ENCODE measurements at places on chromosomes 13 and 19.

- DNase-seq = no peak
Observed at GRCh38 chr19:3949997-3950859, 17.4 kb downstream of the NMRK2 start.

DNA sequence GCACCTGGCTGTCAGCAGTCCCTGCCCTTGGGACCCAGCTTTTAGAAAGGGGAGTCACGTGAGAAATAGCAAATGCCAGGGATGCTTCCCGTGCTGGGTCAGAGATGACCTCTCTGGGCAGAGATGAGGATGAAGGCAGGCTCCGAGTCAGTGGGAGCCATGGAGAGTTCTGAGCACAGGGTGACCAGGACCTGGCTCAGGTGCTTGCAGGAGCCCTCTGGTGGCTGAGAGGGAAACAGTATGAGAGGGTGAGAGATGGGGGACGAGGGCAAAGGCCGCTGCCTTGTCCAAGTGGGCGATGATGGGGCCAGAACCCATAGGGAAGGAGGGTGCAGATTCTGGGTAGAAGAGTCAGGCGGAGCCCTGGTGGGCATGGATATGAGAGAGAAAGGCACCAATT, 15.8 kb downstream of the TMED1 start:
- DNase-seq = no peak

- DNase-seq = no peak
Observed at GRCh38 chr13:34469196-34469986, 472.7 kb upstream of the NBEA start.

- DNase-seq = peak; percentile 93
Observed at GRCh38 chr19:14505488-14506239, 9.7 kb upstream of the GIPC1 start.

DNA sequence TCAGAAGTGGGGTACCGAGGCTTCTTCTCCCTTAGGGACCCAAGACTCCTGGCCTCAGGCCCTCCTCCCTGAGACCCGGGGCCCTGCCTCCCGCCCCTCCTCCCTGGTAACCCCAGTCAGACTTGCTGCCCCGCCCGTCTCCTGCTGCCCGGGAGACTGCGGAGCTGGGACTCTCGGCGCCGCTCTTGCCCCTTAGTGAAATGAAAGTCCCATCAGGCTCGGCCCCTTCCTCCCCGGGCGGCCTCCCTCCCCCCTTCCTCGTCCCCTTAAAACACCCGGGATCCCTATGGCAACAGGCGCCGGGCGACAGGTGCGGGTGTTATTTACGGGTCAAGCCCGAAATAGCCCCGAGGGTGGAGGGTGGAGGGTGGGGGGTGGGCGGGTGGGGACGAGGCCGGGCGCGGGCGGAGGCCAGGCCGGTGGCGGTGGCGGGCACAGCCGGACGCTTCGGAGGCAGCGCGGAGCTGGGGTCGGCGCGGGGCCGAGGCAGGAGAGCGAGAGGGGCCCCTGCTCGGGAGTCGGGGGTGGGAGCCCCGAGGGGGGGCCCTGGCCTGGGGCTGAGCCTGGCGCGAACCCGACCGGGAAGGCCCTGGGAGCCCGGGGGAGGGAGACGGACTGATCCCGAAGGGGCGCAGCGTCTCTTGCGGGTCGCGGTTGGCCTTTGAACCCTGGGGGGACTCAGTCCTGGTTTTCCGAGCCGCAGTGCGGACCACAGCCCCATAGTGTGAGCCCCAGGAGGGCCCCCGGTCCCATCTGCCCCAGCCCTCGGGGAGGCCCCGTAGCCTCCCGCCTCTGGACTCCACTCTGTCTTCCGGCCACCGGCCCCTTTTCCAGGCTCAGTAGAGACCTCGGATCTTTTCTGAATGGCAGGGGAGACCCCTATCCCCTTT, at the start of gene CACNG6:
Gene CACNG6, plus strand, starts transcription at position 414 of the 890 bp plus-strand sequence. CDS start 1,241 bp downstream, outside the sequence.
- DNase-seq = peak; percentile 69

DNA sequence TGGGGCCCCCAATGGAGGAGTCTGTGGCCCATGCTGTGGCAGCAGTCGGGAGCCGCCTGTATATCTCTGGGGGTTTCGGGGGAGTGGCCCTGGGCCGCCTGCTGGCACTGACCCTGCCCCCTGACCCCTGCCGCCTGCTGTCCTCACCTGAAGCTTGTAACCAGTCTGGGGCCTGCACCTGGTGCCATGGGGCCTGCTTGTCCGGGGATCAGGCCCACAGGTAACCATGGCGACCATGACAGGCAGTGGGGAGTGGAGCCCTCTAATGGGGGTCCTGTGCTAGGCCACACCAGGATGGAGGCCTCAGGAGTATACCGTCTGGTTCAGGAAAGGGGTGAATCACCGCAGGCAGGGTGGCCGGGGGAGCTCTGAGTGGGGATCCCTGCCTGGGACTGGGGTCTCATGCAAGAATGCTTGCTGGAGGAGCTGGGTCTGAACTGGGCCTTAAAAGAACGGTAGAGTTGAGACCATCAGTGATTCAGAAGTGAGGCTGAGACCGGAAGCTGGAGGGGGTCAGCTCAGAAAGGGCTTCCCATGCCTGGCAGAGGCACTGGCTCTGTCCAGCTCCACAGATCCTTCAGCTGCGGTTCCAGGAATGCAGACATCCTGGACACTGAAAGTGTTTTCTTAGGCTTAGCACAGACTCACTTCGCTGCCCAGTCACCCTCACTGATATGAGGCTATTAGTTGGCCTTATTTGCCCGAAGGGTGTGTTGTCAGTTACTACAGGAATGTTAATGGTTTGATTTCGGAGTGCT, 29.1 kb downstream of the CNFN start:
- DNase-seq = peak; percentile 37

DNA sequence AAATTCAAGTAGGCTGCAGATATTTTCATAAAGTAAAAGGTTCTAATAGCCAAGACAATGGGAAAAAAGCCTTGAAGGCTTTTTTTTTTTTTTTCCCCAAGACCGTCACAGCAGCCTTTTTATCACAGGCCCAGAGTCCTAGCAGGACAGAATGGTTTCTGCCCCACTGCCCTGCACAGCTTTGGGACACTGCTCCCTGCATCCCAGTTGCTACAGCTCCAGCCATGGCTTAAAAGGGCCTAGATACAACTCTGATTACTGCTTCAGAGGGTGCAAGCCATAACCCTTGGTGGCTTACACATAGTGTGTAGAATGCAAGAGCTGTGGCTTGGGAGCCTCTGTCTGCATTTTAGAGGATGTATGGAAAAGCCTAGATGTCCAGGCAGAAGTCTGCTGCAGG, 1362.8 kb downstream of the SLITRK5 start:
- DNase-seq = no peak

DNA sequence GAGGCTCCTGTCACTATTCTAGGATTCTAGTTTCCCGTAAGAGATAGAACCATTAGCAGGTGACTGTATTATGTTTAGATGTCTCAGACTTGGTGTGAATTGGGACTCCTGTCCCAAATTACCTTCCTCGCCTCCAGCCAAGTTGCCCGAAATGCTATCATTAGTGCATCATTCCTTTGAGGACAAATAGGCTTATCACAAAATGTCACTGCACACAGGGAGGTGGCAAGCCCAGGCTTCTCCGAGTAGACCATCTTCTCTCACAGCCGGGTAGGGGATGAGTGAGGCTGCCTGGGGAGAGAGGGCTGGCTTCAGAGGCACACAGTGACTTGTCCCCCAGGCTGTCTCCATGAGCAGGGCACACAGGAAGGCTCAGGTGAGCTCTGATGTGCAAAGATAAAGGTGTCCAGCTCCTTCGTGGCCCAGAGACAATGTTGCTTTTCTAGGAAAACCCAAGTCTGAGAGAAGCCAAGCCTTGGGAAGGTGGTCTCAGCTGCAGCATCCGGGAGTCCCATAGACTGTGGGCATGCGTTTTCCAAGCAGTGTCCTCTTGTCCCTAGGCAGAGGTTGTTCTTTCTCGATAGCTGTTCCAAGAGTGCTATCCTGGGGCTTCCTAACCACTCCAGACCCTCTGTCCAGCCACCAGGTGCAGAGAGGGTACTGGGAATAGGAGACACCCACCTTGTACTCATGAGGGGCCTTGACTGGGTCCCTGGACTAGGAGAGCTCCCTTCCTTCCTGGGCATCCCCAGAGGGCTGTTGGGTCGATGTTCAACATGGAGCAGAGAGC, 163.1 kb upstream of the TSHZ3 start:
- DNase-seq = no peak

DNA sequence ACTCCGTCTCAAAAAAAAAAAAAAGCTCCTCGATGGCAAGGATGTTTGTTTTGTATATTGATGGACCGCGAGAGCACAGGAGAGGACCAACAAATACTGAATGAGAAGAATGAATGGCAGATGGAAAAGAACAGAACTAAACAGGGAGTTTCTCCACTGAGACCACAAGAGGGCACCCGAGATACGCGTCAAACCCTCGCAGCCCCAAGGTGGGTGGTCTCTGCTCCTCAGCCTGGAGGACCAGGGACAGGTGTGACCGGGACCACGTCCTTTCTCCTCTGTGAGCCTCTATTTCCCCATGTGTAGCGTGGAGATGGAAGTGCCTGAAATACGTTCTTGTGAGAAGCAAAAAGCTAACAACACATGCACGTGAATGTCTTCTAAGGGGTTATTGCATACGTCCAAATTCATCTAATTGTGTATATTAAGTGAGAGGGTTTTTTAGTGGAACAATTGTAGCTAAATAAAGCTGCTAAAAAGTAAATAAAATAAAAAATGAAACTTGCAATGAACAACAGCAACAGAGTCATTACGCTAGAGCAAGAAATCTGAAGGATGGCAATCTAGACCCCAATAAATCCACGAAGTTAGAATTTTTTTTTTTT, 8.3 kb upstream of the CDC42EP5 start:
- DNase-seq = peak; percentile 67

DNA sequence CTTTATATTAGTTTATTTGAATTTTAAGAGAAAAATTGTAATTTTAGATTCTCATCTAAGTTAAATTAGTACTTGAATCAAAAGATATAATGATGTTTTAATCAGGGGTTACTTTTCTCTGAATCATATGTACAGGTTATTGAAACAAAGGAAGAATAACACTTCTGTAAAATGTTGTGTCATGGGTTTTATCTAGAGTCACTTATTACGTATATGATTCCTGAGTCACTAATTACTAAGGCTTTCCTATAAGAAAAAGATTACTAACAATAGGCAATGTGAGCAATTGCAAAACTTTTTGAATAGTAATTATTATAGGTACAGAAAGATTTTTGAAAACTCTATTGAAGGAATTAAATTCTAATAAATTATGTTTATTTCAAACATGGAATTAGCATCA, 99.2 kb upstream of the KLF5 start:
- no peak for DNase-seq

DNA sequence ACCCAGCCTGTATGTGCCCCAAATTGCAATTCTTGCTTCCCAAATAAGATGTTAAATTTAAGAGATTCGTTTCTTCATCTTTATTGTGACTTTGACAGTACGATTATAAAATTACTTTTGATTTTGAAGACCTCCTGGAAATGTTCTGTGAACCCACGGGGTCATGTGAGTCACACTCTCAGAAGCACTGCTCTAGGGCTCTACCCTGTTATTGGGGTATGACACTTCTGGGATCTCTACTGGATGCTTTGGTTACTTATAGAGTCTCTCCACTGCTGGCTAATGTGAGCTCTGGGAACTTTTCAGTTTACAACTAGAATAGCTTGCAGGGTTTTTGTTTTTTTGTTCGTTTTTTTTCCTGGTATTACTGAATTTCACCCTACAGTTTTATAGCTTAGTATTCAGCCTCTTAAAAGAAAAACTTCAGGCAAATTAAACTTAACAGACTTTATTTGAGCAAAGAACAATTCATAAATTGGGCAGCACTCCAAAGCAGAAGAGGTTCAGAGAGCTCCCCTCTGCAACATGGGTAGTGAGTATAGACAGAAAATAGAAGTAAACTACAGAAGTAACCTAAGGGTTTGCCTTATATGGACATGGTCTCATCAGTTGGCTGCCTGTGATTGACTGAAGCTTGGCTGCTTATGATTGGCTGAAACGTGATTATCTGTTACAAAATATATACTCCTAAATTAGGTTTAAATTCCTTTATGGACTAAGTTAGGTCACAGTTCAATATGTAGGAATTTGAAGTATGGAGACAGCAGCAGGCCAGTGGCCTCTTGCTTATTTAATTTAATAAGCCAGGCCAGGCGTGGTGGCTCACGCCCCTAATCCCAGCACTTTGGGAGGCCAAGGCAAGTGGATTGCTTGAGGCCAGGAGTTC, 28.5 kb upstream of the PSPC1 start:
- peak; percentile 79 for DNase-seq

GRCh38 chr19:50537306-50537685, 23.6 kb upstream of the ASPDH start:
- no peak for DNase-seq

DNA sequence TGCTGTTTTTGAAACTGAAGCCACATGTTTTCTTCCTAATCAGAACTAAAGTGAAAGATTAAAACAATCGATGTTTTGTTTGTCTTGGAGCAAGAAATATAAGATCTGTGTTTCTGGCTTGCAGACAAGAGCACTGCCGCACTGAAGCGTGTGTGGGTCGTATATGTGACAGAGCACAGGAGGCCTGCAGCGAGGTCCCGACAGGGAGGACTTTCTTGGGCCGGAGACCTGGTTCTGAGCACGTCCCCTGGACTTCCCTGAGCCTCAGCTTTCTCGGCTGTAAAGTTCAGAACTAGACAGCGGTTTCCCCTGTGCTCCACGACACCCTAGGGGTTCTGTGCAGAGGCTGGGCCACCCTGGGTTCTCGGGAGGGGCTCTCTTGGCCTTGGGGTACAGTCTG, 60.5 kb downstream of the GADD45B start:
- no peak for DNase-seq

GRCh38 chr13:72170571-72170970, 303.6 kb upstream of the DACH1 start:
- no peak for DNase-seq

DNA sequence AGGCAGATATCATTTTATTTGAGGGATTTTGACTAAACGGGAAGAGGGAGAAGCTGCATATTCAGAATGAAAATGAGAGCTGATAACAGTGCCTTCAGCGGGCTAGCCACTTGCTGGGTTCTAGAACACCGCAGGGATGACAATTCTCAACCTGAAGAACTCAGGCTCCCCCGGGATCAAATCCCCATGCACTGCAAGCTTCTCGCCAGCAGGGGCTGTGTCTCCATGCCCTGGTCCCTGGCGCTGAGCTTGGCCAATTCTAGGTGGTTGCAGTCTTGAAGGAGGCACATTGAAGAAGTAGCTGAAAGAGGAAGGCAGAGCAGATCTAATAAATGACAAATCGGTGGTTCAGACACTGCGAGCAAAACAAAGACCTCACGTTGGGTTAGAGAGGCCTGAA, 128.7 kb downstream of the UQCRFS1 start:
- DNase-seq = no peak

GRCh38 chr19:33241530-33242101, 16.0 kb upstream of the SLC7A10 start:
- DNase-seq = peak; percentile 60

GRCh38 chr13:103883698-103884097, 817.5 kb upstream of the SLC10A2 start:
- DNase-seq = no peak

GRCh38 chr13:63024458-63024857, 1608.8 kb upstream of the PCDH20 start:
- DNase-seq = no peak

- DNase-seq = peak; percentile 84
Observed at GRCh38 chr19:12946092-12946721, 545 bp downstream of the RAD23A start.

- peak; percentile 48 for DNase-seq
Observed at GRCh38 chr19:29260477-29261317, 47.7 kb upstream of the UQCRFS1 start.
